ENCODE measurements at places on chromosomes 12 and 14.
A peak's percentile ranks its signal among the peaks of the same experiment; 100 is the strongest.

DNA sequence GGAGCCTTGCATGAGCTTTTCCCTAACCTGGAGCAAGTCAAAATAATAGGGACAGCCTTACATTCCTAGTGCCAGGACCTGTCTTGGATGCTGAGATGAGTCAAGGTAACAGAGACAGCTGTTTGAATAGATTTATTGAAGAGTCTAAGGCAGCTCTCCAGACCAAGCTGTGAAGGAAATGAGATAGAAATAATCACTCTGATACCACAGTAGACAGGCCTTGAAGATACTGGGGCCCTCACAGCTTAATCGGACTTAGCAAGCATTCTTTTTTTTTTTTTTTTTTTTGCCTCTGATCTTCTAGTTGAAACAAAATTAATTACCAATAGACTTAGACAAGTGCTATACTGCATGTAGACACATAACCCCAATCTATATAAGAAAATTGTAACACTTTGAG is 3.1 kb upstream of the RNASE9 start:
- DNase-seq = no peak

- DNase-seq = peak; percentile 18
These were observed 198.6 kb downstream of the BCL11B start for GRCh38 chr14:99073431-99073830.

DNA sequence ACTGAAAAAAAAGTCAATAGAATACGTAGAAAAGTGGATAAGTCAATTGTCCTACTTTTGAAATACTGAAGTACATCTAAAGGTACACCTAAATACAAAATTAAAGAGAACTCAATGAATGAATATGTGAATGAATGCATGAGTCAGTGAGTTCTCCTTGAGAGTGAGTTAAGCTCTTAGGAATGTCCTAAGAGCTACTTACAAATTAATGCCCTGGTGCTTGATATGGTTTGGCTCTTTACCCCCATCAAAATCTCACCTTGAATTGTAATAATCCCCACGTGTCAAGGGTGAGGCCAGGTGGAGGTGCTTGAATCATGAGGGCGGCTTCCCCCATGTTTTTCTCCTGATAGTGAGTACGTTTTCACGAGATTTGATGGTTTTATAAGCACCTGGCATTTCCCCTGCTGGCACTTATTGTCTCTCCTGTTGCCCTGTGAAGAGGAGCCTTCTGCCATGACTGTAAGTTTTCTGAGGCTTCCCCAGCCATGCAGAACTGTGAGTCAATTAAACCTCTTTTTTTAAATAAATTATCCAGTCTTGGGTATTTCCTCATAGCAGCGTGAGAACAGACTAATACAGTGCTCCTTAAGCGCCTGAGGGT is 192.2 kb upstream of the ARHGAP5 start:
- DNase-seq = no peak

- DNase-seq = no peak
These were observed 39.9 kb upstream of the GPR132 start for GRCh38 chr14:105105158-105105557.

DNA sequence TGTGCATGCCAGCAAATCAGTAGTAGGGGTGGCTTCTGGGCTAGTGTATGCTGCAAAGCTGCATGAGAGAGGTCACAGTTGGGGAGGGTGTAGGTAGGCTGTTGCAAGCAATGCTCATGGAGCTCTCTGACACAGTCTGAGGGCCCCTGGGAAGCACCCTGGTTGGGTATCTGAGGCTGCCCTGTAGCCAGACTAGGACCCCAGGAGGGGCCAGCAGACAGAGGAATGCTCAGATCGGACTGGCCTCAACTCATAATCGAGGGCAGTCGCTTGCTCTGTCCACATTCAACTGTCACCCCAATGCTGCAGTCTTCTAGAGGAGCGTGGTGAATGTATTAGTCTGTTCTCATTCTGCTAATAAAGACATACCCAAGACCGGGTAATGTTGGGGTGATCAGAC is 204.0 kb upstream of the ALG10 start:
- no peak for DNase-seq

DNA sequence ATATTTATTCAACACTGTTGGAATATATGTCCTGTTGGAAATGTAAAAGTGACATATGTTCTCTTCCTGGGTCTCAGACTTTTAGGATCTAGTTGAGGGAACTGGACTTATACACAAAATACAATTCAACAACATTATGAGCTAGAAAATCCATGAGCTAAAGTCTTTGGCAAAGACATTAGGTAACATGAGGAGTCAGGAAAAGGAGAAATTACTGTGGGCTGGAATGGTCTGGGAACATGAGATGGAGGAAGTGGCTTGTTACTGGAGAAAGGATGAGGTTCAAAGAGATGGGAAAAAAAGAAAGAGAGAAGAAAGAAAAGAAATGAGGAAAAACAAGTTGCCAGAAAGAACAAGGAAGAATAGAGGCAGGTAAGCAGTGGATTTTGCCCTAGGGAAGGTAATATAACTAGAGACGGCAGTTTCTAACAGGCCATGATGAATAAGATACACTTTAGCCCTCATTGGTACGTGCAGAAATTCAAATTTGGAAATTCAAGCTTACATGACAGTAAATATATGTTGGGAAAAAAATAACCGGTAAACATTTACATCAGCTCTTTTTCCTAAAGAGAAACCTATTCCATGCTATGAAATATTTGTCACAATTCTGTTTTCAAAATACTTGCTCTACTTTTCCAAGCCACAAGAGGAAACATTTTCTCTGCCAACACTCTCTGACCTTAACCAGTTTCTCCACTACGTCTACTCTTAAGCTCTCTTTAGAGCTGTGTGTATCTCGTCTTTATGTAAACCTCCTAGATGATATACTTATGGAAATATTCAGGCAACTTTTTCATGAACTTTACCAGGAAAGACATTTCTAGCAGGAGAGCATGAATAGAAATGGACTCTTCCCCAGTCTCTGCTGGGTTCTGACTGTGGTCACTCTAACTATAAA is 268.8 kb upstream of the BTG1 start:
- DNase-seq = no peak

- no peak for DNase-seq
These were observed 215.2 kb upstream of the SSTR1 start for GRCh38 chr14:37992499-37992898.

DNA sequence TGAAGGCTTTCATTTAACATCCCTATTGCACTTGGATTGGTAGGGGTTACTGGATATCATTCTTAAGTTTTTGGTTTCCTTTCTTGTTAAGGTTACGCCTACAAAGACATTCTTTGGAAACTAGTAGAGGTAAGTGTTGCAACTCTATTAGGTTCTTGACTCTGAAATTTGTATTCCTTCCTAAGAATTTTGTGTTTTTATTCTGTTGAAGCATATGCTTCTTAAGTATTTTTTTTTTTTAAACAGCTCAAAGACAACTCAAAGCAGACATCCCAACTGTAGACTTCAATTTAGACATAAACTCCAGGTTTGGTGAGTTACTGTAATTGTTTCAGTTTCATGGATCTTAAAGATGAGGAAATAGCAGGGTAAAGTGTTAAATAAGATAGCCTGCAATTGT is 1.1 kb upstream of the RBMS2 start:
- no peak for DNase-seq

GRCh38 chr12:56261503-56262232 is 3.5 kb upstream of the ANKRD52 start:
- no peak for DNase-seq

- no peak for DNase-seq
These were observed 62.2 kb upstream of the WSCD2 start for GRCh38 chr12:108066583-108067577.

GRCh38 chr12:90013409-90013808 is 304.8 kb upstream of the ATP2B1 start:
- no peak for DNase-seq

- no peak for DNase-seq
These were observed 24.3 kb downstream of the UBR7 start for GRCh38 chr14:93231129-93231979.

- no peak for DNase-seq
These were observed 120.1 kb upstream of the MAX start for GRCh38 chr14:65222440-65222858.

GRCh38 chr12:39406262-39406661 is 36.7 kb downstream of the KIF21A start:
- no peak for DNase-seq

GRCh38 chr12:48002773-48003218 is 1.5 kb downstream of the COL2A1 start:
- DNase-seq = peak; percentile 83

- peak; percentile 72 for DNase-seq
These were observed 231.4 kb downstream of the PCNX1 start for GRCh38 chr14:71138448-71139293.

GRCh38 chr12:121776190-121777098 is 17.0 kb downstream of the RHOF start:
- DNase-seq = peak; percentile 76

DNA sequence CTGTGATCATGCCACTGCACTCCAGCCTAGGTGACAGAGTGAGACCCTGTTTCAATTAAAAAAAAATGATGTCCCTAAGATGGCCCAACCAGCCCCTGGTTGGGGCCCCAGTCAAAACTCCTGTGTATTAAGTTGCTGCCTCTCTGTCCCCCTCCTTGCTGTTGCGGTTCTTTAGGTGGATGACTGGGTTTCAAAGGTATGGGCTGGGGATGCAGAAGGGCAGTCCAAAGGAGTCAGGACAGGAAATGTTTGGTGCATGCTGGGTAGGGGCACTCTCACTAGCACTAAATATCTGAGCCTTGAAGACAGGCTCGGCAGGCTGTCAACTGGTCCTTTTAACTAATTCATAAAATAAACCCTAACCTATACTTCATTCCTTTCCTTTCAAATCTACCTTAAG is 12.0 kb upstream of the PIP4K2C start:
- no peak for DNase-seq

GRCh38 chr12:79298506-79298905 is 392.3 kb downstream of the PAWR start:
- no peak for DNase-seq

DNA sequence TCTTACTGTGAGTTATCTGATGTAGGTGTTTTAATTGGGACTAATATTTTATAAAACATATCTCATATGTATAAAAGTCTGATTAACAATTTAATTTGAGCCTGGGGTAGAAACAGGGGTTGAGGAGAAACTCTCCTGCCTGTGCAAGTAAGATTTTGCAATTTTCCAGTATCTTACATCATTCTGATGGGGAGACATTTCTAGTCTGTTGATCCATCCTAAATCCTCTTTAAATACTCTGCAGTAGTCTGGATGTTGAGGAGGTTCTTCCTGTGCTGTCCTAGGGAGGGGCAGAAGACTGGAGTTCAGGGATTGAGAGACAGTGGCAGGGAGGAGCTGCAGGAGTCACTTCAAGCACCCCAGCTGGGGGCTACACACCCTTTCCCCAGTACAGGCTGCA is 287.8 kb downstream of the ADGRD1 start:
- no peak for DNase-seq

GRCh38 chr14:74438351-74438915 is 12.4 kb upstream of the SYNDIG1L start:
- DNase-seq = no peak

- no peak for DNase-seq
These were observed 45.5 kb upstream of the FAR2 start for GRCh38 chr12:29103539-29103974.

DNA sequence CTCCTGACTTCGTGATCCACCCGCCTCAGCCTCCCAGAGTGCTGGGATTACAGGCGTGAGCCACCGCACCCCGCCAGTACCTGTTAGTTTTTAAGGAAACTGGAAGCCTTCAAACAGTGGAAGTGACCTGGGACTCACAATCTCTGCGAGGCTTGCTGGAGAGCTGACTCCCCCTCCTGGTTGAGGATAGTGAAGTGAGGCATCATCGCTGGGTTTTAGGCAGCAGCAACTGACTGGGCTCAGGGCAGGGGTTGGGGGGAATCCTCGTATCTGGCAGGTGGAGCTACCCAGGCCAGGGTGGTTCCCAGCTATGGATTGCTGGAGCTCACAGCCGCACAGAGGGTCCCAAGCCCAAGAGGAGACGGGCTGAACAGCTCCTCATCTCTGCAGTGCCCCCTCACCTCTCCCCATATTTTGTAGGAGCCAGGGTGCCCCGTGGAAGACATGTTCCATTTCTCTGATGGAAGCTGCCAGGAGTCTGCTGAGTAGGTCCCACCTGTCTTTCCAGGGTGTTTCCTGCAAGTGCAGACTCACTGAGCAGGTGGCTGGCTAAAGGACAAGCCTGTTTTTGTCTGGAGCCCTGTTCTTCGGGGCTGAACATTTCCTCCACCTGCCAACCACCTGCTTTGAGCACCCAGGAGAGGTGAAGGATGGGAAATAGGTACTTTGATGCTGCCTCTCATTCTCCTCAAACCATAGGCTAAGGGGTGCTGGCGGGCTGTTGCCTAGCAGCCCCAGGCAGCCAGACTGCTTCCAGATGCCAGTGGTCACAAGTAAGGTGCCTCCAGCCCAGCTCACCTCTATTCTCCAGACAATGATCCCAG is 3.1 kb downstream of the AVIL start:
- DNase-seq = no peak

DNA sequence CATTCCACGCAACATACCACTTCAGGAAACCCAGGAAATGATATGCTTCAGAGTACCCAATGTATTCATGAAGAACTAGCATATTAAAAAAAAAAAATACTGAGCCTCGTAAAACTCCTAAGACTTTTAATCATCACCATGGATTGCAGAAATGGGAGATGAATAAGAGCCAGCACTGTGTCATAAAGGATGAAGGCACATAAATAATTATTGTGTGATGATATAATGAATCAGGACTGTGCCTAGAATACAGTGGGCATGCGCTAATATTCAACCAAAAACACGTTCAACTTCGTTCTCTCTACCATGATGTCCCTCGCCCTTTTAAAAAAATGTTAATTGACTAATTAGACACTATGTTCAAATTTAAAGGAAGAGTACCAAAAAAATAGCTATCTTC is 68.7 kb downstream of the CIT start:
- DNase-seq = no peak

DNA sequence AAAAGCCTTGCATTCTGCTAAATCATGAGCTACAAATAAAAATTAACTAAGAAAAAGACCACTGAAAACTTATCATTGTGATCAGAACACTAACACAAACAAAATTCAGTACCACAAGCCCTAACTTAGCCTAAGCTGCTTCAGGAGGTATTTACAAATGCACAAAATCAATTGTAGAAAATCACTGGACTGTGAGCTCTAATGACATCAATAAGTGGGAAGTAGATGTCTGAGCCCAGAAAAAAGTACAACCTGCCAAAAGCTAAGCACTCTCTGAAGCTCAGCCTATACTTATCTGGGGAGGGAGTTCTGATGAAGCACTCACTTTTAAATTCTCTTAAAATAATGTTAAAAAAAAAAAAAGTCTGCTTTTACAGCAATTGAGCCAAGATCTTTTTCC is 92.9 kb downstream of the SLCO1B1 start:
- no peak for DNase-seq
